ENCODE measurements at places on chromosomes 3 and 15.

DNA sequence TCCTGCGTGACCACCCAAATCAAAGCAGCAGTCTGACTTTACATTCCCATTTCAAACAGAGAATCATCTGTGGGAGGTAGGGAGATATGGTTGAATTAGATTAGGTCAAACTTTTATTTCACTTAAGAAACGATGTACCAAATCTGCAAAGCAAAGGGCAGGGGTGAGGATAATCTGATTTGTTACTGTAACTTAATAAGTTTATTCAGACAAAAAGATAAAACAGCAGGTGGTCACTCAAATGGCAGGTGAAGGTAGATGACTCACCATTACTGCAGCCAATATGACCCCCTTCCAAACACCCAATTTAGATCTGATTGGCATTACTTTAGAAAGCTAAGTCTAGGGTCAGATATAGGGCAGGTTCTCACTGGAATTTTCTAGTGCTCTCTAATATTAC is 651.0 kb upstream of the NAALADL2 start:
- DNase-seq, result no peak

DNA sequence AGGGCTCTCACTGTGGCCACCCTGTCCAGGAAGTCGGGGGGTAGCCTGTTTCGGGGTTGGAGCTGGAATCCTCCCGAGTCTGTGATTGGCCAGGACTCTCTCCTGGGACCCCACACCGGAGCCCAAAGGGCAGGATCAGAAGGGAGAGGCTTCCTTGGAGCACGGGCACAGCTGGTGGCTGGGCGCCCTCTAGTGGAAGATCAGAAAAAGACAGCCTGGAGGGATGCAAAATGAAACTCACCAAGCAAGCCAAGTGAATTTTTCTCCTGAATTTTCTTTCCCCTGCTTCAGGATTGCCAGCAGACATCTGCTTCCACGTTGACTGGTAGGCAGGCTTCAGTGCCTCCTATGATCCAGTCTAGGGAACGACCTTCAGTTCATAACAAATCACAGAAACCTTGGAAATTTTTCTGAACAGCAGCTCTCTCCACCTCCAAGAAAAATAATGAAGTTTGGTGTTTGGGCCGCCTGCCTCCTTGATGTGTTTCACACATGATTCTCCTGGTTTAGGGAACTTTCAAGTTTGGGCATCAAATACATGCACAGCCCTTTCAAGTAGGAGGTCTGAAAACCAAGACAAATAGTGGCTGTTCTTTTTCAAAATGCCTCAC is 224.6 kb downstream of the VPS13C start:
- peak; percentile 38 for DNase-seq

- DNase-seq, result no peak
These were observed 28.8 kb downstream of the PCNP start for GRCh38 chr3:101602731-101603130.

DNA sequence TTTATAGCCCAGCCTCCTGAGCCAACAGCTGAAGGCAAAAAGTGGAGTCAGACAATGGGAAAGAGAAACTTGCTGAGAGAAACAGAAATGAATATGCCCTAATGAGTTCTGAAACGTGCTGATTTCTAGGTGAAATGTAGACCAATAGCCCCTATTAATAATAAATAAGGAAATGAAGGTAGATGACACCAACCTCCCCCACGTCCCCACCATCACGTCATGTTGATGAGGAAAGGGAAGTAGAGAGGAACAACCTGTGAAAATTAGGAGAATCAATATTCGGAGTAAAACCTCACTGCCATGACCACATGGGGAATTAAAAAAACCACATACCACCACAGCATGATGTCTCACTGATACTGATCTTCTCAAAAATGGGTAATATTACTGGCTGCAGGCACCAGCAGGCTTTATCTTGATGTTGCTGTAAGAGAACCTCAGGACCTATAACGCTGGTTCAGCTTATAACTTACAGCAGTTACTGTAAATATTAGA is 64.0 kb downstream of the KAT2B start:
- DNase-seq, result peak; percentile 12

- no peak for DNase-seq
These were observed 71.1 kb downstream of the TBL1XR1 start for GRCh38 chr3:177126015-177126773.

GRCh38 chr3:52442409-52443267 is 2.3 kb downstream of the SEMA3G start:
- DNase-seq, result no peak

DNA sequence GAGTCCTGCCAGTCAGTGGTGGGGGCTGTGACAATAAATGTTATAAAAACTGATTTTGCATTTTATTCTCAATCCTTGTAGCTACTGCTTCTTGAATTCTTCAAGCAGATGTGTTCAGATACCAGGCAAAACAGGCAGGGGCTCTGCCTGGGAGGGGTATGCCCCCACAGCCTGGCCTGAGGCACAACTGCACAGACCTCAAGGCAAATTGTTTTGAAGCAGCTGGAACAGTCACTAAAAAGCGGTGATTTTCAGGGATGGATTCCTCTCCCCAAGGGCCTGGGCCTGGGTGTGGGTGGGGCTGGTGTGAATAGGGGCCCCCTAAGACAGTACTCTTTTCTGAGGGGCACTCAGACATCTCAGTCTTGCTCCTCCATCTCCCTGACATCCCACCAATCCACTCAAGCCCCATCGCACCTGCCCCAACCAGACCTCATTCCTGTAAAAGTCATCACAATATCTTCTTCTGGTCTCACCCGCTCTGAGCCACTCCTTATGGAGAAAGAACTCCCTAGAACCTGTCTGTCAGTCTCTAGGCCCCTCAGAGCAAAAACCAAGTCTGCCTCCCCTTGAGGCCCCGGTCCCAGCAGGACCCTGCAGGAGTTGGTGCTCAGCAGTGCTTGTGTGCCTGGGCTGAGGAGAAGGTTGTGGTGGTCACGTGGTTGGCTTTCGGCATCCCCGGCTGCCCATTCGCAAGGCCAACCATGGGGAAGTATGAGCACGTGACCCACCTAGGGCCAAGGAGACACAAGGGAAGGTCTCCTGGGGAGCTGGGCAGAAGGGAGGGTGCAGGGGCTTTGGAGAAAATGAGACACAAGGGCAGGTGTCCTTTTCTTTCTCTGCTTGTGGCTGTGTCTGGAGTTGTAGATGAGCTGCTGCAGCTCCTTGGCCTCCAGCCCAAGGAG is 2.9 kb upstream of the PSTPIP1 start:
- no peak for DNase-seq

- no peak for DNase-seq
These were observed 264.2 kb downstream of the GABRG3 start for GRCh38 chr15:27235161-27235560.

GRCh38 chr3:64046996-64047594 is 23.8 kb upstream of the PSMD6 start:
- no peak for DNase-seq

DNA sequence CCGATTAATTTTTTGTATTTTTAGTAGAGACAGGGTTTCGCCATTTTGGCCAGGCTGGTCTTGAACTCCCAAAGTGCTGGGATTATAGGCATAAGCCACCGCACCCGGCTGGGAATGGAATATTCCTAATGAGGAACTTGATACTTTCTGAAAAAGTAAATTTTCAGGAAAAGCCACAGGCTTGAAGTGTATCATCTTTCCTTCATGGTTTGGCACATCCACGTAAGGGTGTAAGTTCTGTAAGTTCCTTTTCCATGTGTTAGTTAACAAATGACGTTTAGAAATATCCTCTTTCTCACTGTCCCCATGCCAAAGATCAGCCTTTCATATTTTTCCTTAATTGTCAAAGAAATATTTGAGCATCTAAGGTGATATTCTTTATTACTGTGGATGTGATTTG is 24.9 kb downstream of the TMEM45A start:
- DNase-seq, result no peak

Measured in effector CD4-positive, alpha-beta T cell (primary cell).